ENCODE measurements at places on chromosomes 12 and 14.

DNA sequence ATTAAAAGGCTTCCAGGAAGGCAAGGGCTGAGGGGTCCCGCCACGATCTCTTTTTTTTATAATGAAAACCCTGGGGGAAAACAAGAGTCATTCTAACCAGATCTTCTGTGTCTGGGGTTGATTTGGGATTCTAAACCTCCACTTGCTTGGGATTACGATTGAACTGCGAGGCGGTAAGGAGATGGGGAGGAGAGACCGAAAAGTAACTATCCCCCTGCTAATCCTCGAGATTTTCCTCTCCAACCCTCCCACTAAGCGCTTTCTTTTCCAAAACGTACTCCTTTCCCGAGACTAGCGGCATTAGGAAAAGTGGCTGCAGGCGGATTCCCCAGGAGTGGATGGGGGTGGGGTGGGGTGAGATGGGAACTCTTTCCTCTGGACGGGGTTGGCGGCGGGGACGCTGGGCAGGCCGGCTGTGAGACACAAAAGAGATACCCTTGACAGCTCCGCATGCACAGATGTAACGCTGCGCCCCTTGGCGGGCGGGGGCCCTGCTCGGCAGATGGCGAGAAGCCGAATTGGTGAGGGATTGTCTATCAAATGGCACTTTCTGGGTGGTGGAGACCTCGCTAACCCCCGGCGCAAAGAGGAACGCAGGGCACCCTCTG is 830 bp upstream of the SRRM4 start:
- DNase-seq, result no peak

DNA sequence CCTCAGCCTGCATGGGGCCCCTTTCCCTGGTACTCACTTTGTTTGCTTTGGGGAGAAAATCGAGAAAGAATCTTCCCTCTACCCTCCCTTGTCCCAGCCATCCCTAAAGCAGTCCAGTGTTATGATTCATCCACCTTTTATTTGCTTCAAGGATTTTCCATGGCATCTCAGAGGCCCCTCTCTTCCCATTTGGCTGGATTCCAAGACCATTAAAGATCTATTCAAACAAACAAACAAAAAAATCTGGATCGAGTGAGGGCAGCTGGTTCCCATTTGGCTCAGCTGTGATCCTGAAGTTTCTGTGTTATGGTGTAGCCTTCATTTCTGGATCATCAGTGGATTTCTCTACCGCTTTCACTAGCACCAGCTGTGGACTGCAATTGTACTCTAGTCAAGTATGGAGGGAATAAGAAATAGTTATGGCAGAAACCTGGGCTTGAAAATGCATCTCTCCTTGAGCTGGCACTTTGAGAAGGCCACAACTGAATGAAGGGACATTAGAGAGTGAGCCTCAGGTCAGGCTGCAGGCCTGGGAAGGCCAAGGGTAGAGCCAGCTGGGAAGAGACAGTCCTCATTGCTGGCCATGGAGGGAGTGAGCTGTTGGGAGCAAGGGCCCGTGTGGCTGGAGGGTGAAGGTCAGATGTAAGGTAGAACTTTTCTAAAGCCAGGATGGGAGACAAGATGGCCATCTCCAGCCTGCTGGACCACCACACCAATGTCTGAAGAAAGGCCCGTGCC is 13.7 kb downstream of the KRT71 start:
- DNase-seq, result no peak

GRCh38 chr12:65232476-65233077 is 45.9 kb upstream of the MSRB3 start:
- DNase-seq, result no peak

- DNase-seq, result no peak
Observed at GRCh38 chr12:44674875-44675274, 201.2 kb downstream of the NELL2 start.

GRCh38 chr12:122123761-122124145 is 45.2 kb downstream of the MLXIP start:
- no peak for DNase-seq

DNA sequence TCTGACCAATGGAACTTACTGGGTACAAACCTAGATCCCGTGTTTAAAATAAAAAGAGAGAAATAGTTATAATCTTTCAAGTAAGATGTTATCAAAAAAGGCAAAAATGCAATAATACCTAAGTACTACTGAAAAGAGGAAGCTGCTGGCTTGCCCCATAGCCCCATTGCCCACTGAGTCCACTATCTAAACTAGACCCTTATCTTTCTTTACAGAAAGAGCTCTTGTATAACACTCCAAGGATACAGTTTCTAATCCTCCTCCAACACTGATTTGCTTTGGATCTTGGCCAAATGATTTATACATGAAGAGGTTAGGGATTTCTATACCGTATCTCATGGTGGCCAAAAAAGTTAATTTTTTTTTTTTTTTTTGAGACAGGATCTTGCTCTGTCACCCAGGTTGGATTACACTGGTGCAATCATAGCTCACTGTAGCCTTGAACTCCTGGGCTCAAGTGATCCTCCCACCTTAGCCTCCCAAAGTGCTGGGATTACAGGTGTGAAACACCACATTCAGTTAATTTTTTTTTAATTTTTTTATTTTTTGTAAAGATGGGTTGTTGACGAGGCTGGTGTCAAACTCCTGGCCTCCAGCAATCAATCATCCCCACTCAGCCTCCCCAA is 2.6 kb downstream of the GXYLT1 start:
- DNase-seq, result no peak

- peak; percentile 20 for DNase-seq
Observed at GRCh38 chr12:110199339-110200123, 75.4 kb downstream of the IFT81 start.

GRCh38 chr14:38964630-38965029 is 138.4 kb downstream of the SEC23A start:
- DNase-seq, result no peak

DNA sequence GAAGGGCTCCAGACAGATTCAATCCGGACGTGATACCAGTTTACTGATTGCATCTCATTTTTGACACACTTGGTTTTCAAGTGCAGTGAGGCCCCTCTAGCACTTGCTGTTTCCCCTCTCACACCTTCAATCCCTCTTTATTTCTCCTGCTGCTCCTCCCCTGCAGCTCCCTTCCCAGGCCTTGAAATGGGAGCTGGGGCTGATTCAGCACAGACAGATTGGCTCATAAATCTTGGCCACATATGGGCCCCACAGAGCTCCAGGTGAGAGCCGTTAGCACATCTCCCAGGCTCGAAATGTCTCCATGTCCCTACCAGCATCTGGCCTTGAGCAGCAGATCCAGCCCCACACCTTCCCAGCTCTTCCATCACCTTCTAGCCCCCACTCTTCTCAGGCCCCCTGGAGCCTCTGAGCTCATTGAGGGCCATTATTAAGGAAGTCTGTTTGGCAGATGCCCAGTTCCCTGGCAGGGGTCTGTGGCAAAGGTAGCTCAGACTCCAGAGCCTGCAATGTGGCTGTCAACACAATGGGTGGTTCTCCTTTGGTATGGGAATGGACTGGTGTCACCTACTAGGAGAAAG is 220.3 kb upstream of the FKBP4 start:
- no peak for DNase-seq

DNA sequence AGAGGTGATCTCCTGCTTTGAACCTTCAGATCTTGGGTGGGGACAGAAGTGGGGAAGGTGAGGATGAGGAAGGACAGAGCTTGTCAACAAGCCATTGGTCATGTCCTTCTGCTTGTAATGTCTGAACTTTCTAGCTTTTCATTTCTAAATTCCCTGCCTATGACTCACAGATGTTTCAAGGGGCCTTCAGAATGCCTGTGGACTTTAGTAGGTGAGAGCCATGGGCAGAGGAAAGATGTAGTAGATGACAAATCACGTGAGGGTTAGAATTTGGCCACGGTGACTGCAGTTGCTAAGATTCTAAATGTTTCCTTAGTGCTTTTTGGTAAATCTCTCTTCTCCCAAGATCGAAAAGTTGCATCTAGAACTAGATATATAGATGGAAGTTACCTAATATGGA is 18.7 kb upstream of the CREBL2 start:
- DNase-seq, result no peak

- no peak for DNase-seq
Observed at GRCh38 chr14:30118992-30119640, 191.5 kb upstream of the PRKD1 start.

DNA sequence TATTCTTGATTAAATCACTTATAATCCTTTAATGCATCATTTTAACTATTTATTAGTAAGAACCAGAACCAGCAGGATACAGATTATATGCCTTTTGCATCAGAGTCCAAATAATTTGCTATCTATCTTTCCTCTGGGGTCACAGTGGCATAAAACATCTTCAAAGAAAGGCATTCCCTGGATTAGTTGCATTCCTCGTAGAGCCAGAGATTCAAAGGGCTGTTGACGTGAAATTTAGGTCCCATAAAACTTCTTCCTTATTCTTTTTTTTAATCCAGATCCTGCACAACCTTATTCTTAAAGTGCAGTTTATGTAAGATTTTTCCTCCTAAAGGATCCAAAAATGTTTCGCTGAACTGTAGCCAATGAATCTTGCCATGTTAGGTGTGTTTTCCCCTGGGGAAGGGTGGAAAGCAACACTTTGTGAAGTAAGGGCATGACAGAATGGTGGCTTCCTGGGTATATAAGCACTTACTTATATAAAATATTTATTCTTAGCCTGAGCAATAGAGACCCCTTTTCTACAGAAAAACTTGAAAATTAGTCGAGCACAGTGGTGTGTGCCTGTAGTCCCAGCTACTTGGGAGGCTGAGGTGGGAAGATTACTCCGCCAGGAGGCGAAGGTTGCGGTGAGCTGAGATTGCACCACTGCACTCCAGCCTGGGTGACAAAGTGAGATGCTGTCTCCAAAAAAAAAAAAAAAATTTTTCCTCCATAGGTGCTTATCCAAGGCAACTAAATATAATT is 208.7 kb downstream of the PCNX1 start:
- DNase-seq, result no peak

- DNase-seq, result no peak
Observed at GRCh38 chr14:102863381-102863780, 59.1 kb upstream of the AMN start.

DNA sequence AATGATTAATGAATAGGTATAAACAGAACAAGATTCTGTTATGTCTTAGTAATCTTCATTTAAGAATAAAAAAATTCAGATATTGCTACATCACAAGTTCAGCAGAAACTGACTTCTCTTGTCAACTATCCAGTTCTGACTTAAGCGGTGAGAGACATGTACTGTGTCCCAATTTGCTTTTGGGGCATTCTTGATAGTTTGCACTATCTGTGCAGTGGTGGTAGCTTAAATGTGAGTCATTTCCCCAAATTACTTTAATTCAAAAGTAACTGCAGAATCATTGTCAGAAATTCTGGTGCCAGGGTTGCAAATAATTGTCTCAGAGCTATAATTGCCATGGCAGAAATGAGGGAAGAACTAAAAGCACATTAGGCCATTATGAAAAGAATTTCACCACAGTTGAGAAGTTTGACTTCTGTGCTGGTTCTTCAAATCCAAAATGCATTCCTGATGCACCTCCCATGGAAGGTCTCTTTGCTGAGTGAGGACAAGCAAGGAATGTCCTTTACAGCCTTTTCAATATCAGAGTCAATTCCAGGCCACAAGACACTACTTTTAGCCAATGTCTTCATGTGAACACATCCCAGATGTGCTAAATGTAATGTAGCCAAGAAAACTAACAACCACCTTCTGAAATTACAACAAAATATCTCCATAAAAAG is 304.7 kb downstream of the SSPN start:
- no peak for DNase-seq

DNA sequence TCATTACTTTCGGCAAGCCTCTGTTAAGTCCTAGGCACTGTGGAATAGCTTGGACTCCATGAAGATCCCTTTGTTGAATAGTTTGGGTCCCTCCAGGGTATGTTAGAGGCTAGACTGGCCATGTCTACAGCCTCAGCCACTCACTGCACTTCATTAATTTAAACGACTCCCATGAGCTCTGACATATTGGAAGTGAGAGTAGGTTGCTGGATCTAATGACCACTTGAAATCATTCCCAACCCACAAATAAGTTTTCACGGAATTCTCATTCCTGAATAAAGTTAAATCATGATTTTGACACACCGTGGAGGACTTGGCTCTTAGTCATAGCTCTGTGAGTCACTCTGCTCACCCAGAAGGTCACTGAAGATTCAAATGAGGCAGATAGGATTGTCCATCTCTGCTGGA is 21.4 kb upstream of the APPL2 start:
- no peak for DNase-seq

DNA sequence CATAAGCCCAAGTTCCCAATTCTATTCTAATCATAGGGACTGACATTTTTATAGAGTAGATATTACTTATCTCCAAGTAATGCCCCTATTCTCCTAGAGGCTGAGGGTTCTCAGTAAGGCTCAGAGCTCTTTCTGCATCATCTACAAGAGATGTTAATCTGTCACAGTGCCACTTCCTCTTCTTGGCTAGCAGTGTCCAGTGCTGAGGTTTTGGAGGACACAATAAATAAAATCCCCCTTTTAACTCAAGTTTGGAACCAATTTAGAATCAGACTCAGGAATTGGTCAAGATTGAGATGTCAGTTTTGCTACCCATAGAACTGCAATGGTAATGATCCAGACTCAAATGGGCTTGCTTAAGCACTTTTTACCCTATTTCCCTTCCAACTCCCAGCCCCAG is 154.1 kb upstream of the ARID2 start:
- no peak for DNase-seq

- no peak for DNase-seq
Observed at GRCh38 chr14:92650581-92651105, 97.8 kb downstream of the LGMN start.

DNA sequence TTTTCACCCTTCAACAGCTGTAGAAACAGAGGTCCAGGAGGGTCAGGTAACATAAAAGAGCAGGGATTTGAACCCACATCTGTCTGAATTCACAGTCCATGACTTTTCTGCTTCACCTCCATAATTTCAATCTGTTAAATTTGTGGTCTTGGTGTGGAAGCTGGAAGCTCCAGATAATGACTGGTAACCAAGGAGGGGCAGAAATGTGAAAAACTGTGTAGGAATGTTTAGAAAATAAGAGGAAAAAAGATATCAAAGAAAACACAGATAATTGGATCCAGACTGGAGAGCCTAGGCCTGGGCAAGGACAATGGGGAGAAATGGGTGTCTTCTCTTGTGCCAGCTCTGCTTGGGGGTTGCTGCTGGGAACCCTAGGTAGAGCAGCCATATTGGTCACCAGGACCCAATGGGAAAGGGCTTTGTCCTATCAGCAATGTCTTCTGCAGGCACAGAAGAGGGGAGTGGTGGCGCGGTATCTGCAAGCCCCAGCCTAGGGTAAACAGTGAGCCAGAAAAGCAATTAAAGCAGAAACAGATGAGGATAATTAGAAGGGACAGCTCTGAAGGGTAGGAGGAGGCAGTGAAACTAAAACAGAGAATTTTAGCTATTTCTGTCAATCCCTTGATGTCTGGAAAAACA is 54.3 kb upstream of the CCDC91 start:
- no peak for DNase-seq

DNA sequence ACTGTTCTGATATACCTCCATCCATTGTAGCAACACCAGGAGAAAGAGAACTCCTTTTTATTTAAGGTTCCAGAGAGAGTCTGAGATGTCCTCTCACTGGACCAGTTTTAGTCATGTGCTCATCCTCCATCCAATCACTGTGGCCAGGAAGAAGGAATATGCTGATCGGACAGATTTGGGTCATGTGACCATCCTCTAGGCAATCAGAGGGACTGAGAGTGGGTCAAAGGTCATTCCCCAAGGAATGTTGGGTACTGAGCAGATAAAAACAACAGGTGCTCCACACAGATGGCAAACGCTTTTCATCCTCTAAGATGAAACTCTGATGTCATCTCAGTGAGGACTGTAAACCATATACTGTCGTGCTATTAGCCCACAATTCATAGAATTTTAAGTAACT is 28.8 kb upstream of the RPH3A start:
- no peak for DNase-seq

GRCh38 chr14:86035882-86036281 is 505.9 kb downstream of the FLRT2 start:
- no peak for DNase-seq

- DNase-seq, result no peak
Observed at GRCh38 chr14:77708749-77709148, 846 bp downstream of the SLIRP start.

Data from GM12878 (cell line).